ENCODE measurements at places on chromosomes 12 and 14.

- ATAC-seq = no peak
Measured at GRCh38 chr12:94145191-94145983, 3.0 kb upstream of the PLXNC1 start.

DNA sequence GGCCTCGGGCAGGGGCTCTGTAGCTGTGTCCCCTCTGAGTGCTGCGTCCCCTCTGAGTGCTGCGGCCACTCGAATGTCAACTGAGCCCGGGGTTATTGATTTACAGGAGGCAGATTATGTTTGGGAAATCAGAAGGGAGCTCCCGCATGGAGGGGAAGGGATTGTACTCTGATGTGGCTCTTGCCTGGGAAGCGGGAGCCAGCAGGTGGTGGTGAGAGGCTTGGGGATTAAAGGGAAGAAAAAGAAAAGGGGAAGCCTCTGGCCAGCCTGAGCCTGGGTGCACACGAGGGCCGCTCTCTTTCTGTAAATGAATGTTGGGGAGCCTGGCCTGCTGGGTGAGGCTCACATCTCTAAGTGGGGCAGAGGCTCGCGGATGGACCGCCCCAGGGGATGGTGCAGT lies 143.7 kb downstream of the AACS start:
- no peak for ATAC-seq

DNA sequence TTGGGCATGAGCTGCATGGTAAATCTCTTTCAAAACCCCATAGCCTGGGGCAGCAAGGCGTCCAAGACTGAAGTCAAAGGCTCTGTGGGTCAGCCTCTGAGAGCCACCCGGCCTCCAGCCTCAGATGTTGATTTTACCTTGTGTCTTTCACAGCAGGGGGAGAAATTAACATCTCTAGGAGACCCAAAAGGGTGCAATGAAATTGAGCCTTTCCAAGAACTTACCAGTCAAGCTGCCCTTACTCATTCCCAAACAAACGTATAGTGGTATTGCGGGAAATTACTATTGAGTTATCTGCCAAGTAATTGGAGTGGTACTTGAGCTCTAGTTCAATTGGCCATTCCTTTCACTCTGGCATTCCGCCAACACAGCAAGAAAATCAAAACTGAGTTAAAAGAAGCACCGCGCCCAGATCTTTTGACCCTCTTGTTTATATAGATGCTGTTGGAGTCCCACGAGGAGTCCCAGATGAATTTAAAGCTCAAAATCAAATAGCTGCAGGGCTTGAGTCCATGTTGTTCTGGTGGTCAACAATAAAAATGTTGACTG lies 380.7 kb upstream of the SYT1 start:
- ATAC-seq = no peak

GRCh38 chr12:53222170-53222721 lies 9.8 kb downstream of the RARG start:
- ATAC-seq = no peak

- no peak for ATAC-seq
Measured at GRCh38 chr14:102784892-102785594, 7.8 kb downstream of the TRAF3 start.

DNA sequence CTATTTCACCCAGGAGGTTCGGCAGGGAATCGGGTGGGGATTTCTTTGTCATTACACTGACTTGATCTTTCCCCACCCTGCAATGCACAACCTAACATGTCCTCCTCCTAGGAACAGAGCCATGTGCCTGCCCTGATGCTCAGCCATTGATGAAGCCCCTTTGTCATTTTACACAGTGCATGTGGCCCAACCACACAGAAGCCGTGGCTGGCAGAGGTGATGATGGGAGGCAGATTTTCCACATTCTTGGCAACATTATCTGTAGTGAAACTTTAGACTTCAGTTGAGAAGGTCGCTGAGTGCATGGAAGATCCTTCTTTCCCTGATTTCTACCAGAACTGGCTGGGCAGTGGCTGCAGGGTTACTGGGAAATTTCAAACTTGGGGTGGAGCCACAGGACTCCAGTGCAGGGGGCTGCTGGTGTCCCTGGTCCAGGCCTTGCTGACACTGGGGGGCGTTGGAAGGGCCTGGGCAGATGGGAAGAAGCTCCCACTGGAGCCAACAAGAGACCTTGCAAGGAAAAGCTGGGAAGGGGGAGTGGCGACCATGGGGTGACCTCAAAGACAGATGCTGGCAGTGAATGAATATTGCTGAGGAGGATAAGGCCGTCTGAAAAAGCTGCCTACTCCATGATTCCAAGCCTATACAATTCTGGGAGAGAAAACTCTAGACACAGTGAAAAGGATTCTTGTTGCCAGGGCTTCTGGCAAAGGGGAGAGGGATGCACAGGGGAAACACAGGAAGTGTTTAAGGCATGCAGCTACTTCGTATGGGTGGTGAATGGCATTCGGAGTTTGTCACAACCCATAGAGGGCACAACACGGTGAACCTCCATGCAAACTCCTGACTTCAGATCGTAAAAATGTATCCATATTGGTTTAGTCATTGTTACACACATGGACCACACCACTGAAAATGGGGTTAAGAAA lies 41.8 kb upstream of the P2RX7 start:
- ATAC-seq = no peak

GRCh38 chr14:74879427-74880182 lies 2.1 kb upstream of the DLST start:
- no peak for ATAC-seq

DNA sequence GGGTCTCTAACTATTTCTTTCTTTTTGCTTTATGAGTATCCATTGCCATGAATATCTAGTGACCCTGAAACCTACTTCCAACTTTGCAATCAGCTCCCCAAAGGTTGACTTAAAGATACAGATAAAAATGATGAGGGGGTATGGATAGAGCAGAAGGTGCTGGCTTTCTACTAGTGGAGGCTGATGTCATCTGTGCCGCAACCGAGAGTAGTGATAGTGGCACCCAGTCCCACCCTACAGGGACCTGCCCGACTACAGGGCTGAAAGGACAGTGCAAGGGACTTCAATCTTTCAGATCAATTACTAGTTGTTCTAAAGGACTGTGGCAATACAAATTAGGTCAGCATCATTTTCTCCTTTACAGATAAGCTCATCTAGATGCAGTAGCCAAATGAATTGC lies 806.0 kb downstream of the VRK1 start:
- no peak for ATAC-seq

DNA sequence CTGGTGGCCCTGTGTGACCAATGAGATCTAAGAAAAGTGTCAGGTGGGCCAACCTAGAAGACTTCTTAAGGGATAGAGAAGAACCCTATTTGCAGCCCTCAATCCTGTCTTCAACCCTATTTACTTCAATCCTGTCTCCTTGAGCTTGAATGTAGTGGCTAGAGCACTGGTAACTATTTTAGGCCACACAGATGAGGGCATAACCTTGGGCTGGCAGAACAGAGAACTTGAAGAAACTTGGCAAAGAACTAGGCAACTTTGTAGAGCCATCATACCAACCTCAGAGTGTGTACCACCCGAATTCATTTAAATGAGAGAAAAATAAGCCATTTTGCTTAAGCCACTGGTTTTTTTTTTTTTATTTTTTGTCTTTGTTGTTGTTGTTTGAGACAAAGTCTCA lies 94.8 kb downstream of the TMTC1 start:
- no peak for ATAC-seq

DNA sequence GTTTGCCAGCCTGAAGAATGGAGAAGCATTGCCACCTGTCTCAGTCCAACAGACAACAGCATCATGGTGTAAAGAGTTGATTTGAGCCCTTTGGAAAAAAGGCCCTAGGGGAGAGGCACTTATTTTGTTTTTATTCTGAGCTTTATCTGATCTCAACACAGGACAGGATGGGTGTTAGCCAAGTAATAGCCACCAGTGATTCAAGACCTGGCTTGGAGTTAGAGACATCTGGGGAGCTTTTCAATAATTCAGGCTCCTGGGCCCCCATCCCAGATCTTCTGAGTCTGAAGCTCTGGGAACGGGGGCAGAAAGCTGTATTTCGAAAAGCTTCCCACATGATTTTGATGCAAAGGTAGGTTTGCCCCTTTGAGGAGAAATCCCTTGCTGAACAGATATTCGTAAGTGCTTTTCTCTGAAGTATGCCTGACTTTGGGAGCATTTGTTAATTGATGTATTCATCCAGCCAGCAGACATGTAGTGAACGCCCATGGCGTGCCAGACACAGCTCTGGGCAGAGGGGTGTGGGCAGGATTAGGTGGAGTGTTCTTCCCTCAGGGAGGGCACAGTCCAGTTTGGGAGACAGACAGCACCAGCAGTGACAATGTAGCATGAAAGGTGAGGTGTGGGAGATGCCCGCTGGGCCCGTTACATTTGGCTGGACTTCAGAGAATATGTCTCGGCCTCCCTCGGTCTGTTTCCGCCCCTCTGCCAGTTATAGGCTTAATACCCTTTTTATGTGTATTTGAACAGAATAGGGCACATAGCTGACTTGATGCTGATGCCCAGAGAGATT lies 72.5 kb downstream of the TSPAN9 start:
- ATAC-seq = no peak

- no peak for ATAC-seq
Measured at GRCh38 chr14:84591827-84592445, 938.0 kb upstream of the FLRT2 start.

- peak; percentile 8 for ATAC-seq
Measured at GRCh38 chr12:49233842-49234526, 30.9 kb upstream of the TUBA1C start.

GRCh38 chr14:38770251-38770650 lies 332.8 kb downstream of the SEC23A start:
- ATAC-seq = no peak

All from gastroesophageal sphincter (tissue), 4 donors.